Hematopoietic multipotent progenitor cell treated with erythropoietin and hydrocortisone succinate and interleukin-3 and kit ligand, for 15 days (in vitro differentiated cells): ENCODE measurements at places on chromosomes 11 and 22.

DNA sequence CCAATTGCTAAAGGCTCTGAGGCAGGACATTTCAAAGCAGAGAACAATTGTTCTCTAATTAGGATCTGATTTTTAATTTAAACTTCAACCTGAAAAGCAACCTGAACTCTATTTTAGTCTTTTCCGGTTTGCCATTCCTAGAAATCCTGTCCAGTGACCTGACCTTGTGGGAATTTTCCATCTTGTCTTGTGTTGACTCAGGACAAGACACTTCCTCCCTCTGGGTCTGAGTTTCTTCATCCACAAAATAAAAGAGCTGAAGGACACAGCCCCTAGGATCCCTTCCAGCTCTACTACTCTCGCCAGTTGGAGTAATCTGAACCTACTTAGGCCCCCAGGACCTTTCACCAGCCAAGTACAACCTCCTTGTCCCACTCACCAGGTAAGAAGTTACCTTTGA is 66.5 kb upstream of the POU2AF1 start:
- no peak for DNase-seq

- no peak for DNase-seq
Measured at GRCh38 chr22:31932863-31933262, 11.5 kb upstream of the YWHAH start.

- DNase-seq = no peak
Measured at GRCh38 chr22:29311464-29312217, 3.9 kb downstream of the RASL10A start.

- DNase-seq = no peak
Measured at GRCh38 chr22:19003508-19003907, 67.4 kb upstream of the PRODH start.

DNA sequence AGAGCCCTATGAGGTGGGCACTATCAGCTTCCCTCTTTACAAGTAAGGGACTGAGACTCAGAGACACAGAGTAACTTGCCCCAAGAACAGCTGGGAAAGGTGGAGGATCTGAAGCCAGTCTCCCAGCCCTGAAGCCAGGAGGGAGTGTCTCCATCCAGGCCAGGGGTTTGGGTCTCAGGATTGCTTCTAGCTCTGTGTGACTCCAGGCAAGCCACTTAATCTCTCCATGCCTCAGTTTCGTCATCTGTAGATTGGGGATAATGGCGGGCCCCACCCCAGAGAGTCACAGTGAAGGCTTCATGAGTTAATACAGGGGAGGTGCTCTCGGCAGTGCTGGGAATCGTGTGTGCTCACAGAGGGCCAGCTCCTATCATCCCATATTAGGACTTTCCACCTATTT is 10.5 kb downstream of the MAP4K2 start:
- no peak for DNase-seq

DNA sequence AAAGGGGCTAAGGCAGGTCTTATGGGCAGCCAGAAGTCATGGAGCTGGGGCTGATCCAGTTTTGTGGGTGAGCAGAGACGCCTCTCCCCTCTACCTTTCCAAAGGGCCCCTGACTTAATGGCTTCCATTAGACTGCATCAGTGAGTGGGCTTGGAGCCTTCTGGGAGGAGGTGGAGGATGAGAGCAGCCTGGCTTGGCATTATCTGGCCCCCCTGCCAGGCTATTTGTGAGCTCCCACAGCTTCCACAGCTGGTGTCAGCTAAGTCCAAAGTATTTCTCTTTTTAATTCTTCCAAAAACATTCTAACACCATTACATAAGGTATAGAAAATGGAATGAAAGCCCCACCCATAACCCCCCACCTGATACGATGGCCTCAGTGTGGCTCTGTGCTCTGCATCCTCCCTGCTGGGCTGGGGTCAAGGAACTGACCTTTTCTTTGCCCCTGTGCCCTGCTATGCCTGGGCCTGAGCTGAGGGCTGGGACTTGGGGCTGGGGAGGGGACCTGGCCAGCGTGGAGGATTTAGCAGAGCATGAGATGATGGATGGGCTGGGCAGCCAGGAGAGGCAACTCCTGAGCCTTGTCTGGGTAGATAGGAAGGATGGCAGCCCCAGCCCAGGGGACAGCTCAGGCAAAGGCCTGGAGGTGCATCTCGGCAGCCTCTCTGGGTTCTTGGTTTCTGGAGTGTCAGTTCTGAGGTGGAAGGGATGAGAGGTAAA is 4.0 kb downstream of the AIFM3 start:
- no peak for DNase-seq

- no peak for DNase-seq
Measured at GRCh38 chr11:125942771-125943428, 2.9 kb upstream of the VSIG10L2 start.

DNA sequence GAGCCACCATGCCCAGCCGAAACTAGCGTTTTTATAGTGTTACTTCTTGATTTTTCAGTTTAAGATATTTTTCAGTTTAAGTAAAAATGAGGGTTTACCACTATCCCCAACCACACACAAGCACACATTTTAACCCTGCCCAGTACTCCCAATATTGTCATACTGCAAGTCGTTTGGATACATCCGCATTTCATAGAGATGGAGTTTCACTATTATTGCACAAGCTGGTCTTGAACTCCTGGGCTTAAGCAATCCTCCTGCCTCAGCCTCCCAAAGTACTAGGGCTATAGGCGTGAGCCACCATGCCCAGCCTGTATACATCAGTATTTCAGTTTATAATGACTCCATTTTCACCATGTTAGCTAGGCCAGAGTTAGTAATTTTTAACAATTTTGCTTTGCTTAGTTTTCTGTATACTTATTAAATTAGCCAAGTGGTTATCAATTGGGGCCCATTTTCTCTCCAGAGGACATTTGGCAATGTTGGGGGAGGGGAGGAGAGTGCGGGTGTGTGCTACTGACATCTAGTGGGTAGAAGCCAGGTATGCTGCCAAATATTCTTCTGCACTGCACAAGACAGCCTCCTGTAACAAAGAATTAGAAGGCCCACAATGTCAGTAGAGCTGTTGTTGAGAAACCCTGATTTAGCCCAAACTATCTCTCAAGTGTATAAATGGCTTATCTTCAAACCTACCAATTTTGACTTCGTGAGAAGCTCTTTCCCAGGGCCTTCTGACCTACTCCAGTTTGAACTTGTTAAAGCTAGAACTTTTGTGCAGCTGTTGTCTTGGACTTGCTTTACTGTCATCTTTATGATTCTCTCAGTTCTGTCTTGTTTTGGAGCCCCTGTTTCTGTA is 7.3 kb downstream of the USP47 start:
- peak; percentile 83 for DNase-seq

- no peak for DNase-seq
Measured at GRCh38 chr11:19455731-19456130, 215.0 kb upstream of the E2F8 start.

- no peak for DNase-seq
Measured at GRCh38 chr11:56852131-56852530, 103.6 kb upstream of the OR9G4 start.

- no peak for DNase-seq
Measured at GRCh38 chr22:24414984-24415945, 12.1 kb upstream of the ADORA2A start.

DNA sequence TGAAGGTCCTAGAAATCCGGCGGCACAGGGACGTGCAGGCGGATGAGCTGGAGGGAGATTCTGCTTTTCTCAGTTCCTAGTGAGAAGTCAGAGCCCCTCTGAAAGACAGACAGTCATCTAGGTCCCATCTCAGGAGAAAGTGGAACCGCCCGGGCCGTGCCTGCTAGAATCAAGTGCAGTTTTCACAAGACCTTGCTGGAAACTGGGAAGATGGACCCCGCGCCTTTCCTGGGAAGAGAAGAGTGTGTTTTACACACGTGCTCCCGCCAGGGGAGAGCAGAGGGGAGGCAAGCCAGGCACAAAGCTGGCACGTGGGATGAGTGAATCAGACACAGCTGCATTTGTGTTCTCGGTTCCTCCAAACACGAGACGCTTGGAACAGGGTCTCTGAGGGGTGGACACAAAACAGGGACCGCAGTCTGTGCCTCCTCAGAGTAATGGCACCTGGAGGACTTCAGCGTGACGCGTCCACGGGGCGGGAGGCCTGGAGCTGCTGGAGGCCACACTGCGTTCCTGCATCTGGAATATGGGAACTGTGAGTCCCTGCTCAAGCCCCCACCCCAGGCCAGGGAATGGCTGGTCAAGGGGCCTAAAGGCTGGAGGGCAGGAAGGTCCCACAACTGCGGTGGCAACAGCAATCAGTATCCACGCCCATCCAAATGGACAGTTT is 218.3 kb downstream of the BRD1 start:
- no peak for DNase-seq

- DNase-seq = no peak
Measured at GRCh38 chr11:60314635-60315321, 12.3 kb upstream of the MS4A6E start.

GRCh38 chr11:124612045-124612444 is 817 bp downstream of the PANX3 start:
- DNase-seq = no peak

- no peak for DNase-seq
Measured at GRCh38 chr22:48618326-48618725, 1209.3 kb downstream of the BRD1 start.

DNA sequence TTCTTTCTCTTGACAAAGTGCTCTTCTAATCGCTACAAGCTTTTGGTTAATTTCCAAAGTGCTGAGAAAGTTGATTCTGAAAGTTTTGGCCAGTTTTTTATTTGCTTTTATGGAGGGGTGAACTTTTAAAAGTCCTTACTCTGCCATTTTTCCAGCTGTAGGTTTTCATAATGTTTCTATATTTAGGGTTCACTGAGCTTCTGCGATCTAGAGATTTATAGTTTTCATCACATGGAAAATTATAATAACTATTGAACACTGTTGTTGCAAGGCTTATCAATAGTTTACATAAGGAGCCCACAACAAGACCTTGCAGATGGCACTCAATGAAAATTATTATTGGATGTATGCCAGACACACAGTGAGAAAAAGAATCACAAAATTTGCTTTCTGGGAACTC is 55.1 kb downstream of the DLG2 start:
- DNase-seq = no peak

DNA sequence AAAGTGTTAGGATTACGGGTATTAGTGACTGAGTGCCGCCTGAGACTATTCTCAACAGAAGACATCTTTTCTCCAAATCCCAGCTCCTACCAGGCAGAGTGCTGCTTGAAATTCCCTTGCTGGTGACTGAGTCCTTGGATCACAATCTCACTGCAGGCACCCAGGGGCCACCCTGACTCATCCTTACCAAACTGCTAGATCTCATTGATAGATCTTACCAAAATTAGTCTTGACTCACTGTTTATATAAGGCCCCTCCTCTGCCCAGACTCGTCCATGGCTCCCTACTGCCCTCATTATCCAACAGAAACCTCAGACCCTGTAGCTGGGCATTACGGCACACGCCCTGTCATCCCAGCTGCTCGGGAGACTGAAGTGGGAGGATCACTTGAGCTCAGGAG is 14.7 kb downstream of the TBC1D10A start:
- no peak for DNase-seq

- DNase-seq = no peak
Measured at GRCh38 chr11:104713401-104713800, 184.9 kb downstream of the CASP12 start.

- no peak for DNase-seq
Measured at GRCh38 chr11:44837661-44838060, 110.9 kb downstream of the TSPAN18 start.

DNA sequence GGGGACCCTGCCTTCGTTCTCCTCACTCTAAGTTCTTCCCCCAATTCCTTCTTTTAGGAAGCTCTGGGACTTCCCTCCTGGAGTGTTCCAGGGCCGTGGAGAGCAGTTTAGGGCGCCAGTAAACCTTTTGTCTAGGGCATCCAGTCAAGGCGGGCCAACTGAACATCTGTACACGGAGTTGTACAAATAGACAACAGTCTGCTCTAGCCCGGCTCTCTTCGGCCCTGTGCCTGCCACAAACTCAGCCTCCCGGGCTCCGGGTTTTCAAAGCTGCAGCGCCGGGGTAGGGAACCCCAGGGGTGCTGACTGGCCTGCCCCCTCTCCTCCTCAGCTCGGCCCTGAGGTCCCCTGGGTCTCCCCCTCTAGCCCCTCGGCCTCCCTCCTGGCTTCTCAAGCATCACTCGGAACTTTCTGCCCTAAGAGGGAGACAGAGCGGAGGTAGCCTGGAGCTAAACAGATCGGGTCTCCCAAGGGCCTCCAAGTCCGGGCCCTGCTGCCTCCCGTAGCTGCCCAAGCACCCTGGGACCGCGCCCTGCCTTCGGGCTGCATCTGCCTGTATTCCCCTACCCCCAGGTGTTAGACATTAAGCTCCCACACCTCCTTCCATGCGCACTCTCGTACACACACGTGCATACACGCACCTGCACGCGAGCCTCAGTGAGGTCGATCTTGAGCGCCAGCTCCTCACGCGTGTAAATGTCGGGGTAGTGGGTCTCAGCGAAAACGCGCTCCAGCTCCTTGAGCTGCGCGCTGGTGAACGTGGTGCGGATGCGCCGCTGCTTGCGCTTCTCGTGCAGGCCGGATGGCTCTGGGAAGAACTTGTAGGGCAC is 3.3 kb downstream of the PHOX2A start:
- DNase-seq = no peak

- DNase-seq = no peak
Measured at GRCh38 chr22:19799322-19800190, 39.0 kb downstream of the TBX1 start.

GRCh38 chr22:39236321-39237317 is 8.2 kb downstream of the PDGFB start:
- peak; percentile 19 for DNase-seq

DNA sequence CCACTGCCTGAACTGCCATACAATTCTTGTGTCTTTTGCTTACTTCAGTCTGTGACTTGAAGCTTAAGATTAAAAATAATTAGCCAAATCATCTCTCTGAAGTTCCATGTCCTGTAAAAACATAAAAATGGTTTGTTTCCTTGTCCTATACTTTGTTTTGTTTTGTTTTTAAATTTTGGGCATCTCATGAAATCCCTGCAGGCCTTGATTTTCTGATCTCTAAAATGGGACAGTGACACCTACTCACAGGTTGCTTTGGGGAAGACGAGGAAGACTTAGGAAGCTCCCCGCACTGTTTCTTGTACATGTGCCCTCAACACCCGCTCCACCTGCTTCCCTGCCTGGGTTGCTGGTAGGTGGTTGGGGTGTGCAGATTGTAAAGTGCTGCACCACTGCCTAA is 38.9 kb downstream of the TSPAN18 start:
- no peak for DNase-seq

DNA sequence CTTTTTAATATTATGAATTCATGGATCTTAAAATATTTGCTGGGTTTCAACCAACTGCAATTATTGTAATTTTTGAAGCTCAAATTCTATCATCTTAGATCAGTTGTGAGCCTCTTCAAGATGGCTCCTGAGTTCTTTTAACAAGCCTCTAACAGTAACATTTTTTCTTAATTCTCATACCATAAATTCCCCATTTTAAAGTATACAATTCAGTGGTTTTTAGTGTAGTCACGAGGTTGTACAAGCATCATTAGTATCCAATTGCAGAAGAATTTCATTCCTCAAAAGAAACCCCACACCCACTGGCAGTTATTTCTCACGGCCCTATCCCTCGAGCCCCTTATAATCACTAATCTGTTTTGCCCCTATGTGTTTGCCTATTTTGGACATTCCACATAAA is 270.8 kb downstream of the SBF2 start:
- no peak for DNase-seq

DNA sequence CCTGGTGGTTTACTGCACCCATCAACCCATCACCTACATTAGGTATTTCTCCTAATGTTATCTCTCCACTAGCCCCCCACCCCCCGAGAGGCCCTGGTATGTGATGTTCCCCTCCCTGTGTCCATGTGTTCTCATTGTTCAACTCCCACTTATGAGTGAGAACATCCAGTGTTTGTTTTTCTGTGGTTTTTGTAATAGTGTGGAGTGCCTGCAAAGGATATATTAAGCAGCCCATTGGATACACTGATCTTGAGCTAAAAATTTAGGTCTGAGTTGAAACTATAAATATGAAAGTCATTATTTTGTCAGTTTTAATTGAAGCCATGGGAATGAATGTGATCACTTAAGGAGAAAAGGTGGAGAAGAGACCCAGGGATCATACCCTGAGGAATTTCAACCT is 23.0 kb downstream of the MRPL48 start:
- DNase-seq = no peak
